CD4-positive, alpha-beta T cell (primary cell): ENCODE measurements at places on chromosomes 16 and 17. TPM values are rescaled to one million over a fixed set of nuclear protein-coding genes. Genes with fewer than 3 reads are reported as not detected.

GRCh38 chr16:5040451-5040850 is 6.7 kb upstream of the NAGPA start:
- H3K36me3 ChIP-seq: no peaks in the 10 kb centered on the region
- no peaks in the 10 kb centered on the region for H3K27me3 ChIP-seq
- H3K27ac ChIP-seq: no peak overlapping the region
- no peaks in the 10 kb centered on the region for H3K4me1 ChIP-seq

- no peaks in the 10 kb centered on the region for H3K27me3 ChIP-seq
- no peak overlapping the region for H3K27ac ChIP-seq
Measured at GRCh38 chr17:48869821-48870318, 22.7 kb upstream of the ATP5MC1 start.

DNA sequence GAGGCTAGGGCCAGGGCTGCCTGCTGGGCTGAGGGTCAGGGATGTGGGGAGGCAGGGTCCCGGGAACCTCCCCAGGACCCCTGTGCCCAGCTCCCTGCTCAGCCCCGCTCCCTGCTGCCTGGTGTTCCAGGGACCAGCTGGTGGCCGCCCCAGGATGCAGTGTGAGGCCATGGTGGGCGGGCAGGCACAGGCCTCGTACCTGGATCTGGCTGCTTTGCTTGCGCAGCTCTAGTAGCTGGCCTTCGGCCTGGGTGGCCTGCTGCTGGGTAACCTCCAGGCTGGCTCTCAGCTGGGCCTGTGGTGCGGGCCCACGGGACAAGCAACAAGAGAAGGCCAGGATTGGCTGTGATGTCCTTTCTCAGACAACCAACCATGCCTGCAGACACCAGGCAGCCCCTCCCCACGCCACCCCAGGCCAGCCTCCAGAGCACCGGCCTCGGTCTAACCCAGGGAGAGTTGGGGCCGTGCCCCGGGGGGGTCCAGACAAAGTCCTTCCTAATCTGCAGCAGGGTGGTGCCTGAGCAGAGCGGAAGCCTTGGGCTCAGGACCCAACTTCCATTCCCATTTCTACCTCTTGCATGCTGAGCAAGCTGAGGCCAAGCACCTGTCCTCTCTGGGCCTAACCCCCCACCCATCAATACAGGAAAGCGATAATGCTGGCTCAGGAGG is 4.1 kb downstream of the TRIM65 start:
- H3K4me3 ChIP-seq: no peak overlapping the region
- peaks cover 24% of the 10 kb centered on the region for H3K36me3 ChIP-seq
- H3K4me1 ChIP-seq: peaks cover 33% of the 10 kb centered on the region
- no peak overlapping the region for H3K27ac ChIP-seq
- no peaks in the 10 kb centered on the region for H3K27me3 ChIP-seq

GRCh38 chr16:19488213-19488640 is 33.7 kb downstream of the GDE1 start:
- no peaks in the 10 kb centered on the region for H3K27me3 ChIP-seq
- no peak overlapping the region for H3K27ac ChIP-seq
- no peak for DNase-seq
- no peaks in the 10 kb centered on the region for H3K36me3 ChIP-seq

DNA sequence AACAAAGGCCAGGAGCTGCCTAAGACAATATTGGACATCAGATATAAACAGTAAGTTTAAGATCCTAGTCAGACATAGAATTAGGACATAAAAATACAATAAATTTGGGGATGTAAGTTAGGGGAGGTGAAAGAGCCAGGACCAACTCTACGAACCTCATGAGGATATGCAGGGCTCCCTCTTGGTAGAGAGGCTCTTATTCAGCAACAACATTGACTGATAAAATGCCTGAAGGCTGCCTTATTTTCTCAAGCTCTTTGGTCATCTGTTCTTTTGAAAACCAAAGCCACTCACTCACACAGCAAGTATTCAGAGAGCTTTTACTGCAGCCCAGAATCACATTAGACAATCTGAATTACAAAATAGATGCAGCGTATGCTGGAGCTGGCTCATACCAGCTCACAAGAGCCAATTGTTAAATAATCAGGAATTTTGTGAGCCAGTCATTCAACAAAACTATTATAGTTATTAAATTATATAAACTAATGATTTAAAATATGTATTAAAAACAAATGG is 108.6 kb upstream of the CLEC3A start:
- H3K27ac ChIP-seq: no peak overlapping the region
- H3K4me3 ChIP-seq: no peak overlapping the region
- H3K36me3 ChIP-seq: no peaks in the 10 kb centered on the region
- H3K4me1 ChIP-seq: no peaks in the 10 kb centered on the region

- H3K4me3 ChIP-seq: no peak overlapping the region
- H3K36me3 ChIP-seq: no peaks in the 10 kb centered on the region
- no peak overlapping the region for H3K27ac ChIP-seq
- DNase-seq: no peak
Measured at GRCh38 chr17:55446581-55447205, 25.1 kb upstream of the MMD start.

DNA sequence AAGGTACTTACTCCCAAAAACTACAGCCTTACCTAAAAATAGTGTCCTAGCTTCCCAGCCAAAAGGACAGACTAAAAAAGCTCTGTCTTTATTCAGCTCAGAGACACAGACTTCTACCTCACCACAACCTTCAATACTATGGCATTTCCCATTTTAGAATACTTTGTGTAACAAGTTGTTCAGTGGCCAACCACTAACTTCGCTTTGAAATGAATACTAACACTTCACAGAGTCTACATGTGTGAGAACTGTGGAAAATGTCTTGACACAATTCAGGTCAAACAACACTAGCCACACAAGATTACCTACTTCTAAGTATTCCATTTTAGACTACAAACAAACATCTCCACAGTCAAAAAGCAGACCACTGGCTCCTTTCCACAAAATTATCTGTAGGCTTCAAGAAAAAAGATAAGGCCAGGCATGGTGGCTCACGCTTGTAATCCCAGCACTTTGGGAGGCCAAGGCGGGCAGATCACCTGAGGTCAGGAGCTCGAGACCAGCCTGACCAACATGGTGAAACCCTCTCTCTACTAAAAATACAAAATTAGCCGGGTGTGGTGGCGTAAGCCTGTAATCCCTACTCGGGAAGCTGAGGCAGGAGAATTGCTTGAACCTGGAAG is 3.2 kb downstream of the HELZ start:
- no peaks in the 10 kb centered on the region for H3K27me3 ChIP-seq
- peaks cover 41% of the 10 kb centered on the region for H3K36me3 ChIP-seq
- no peak overlapping the region for H3K27ac ChIP-seq
- H3K4me3 ChIP-seq: no peak overlapping the region
- no peak for DNase-seq

- no peak for DNase-seq
- H3K27ac ChIP-seq: no peak overlapping the region
- H3K27me3 ChIP-seq: peaks cover 39% of the 10 kb centered on the region
Measured at GRCh38 chr16:77171745-77172635, 19.0 kb upstream of the MON1B start.

DNA sequence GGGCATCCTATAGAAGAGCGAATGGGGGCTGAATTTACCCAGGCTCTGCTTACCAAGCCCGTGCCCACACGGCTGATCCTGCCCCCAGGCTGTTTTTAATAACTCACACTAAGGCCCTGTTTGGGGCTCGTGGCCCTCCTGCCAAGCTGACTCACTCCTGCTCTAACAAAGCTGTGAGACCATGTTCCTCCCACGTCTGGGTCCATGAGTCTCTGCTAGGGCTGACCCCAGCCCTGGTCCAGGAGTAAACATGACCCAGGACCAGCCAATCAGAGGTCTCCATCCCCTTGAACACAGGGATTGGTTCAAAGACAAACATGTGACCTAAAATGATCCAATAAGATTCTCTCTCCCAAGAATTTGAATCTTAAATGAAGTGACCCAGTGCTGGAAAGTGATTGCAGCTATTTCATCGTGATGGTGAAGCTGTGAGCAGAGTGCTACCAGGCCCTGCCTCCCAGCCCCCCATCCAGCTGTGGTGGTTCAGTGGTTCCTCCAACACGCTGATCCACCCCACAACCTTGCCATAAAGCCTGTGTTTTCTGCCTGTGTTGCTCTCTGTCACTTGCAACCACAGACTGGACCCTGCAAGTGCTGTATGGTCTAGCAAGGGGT is 57.2 kb downstream of the C16orf82 start:
- no peaks in the 10 kb centered on the region for H3K36me3 ChIP-seq
- no peaks in the 10 kb centered on the region for H3K4me1 ChIP-seq
- no peak overlapping the region for H3K4me3 ChIP-seq
- DNase-seq: no peak
- no peak overlapping the region for H3K27ac ChIP-seq

GRCh38 chr17:8753976-8754440 is 4.3 kb downstream of the SPDYE4 start:
- no peak for DNase-seq
- no peak overlapping the region for H3K27ac ChIP-seq
- H3K4me3 ChIP-seq: no peak overlapping the region
- peaks cover 4% of the 10 kb centered on the region for H3K27me3 ChIP-seq

DNA sequence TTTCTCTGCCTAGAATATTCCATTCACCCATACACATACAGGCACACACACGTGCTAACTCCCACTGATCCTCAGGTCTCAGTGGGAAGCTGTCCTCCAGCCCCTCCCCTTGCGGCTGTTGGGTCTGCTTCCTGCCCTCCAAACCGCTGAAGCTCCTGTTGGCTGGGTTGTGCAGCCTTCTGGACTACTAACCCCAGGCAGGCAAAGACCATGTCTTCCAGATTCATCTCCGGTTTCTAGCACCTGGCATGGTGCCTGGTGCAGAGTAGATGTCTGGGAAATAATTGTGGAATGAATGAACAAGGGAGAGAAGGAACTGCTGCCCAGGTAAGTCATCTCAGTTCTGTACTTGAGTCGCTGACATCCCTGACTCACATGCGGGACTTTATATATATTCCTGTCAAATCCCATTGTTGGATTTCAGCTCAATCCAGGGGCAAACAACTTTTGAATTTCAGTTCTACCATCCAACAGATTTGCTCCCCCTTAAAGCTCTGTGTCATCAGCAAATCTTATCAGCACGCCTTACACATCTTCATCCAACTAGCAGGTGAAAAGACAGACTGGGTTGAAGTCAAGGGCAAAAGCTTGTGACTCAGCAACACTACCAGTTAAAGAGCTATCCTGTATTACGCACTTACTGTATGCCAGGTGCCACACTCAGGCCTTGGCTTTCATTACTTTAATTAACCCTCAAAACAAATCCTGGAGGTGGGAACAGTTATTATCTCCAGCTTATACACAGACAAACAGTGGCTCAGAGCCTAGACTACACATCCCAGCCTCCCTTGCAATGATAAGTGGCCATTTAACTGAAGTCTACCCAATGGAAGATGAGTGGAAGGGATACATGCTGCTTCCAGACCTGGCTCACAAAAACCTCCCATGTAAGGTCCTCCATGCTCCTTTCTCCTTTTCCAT is 51.1 kb downstream of the SRCIN1 start:
- H3K4me3 ChIP-seq: no peak overlapping the region
- H3K4me1 ChIP-seq: peaks cover 21% of the 10 kb centered on the region
- peaks cover 5% of the 10 kb centered on the region for H3K27me3 ChIP-seq
- no peak for DNase-seq
- H3K36me3 ChIP-seq: no peaks in the 10 kb centered on the region

- DNase-seq: no peak
- H3K4me1 ChIP-seq: peaks cover 4% of the 10 kb centered on the region
- H3K36me3 ChIP-seq: no peaks in the 10 kb centered on the region
- H3K27me3 ChIP-seq: peaks cover 45% of the 10 kb centered on the region
- no peak overlapping the region for H3K4me3 ChIP-seq
Measured at GRCh38 chr16:73068541-73069401, 20.8 kb upstream of the ZFHX3 start.

DNA sequence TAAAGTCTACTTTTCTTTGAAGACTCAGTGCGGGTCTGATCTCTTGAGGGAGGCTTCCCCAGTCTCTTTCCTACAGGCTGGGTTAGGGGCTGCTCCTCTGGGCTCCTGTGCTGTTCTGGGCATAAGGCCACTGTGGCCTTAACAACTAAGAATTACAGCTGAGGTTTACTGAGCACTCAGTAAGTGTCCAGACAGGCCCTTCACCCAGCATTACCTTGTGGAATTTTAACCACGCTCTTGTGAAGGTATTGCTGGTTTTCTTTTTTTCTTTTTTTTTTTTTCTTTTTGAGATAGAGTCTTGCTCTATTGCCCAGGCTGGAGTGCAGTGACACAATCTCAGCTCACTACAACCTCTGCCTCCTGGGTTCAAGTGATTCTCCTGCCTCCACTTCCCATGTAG is 3.6 kb upstream of the CA4 start:
- no peak overlapping the region for H3K27ac ChIP-seq
- no peak overlapping the region for H3K4me3 ChIP-seq

- H3K36me3 ChIP-seq: no peaks in the 10 kb centered on the region
- H3K27me3 ChIP-seq: no peaks in the 10 kb centered on the region
- no peaks in the 10 kb centered on the region for H3K4me1 ChIP-seq
- DNase-seq: no peak
- no peak overlapping the region for H3K27ac ChIP-seq
- no peak overlapping the region for H3K4me3 ChIP-seq
Measured at GRCh38 chr16:62732092-62732491, 695.9 kb upstream of the CDH8 start.

GRCh38 chr17:31623990-31624389 is 232.5 kb downstream of the RAB11FIP4 start:
- H3K27ac ChIP-seq: no peak overlapping the region
- no peak for DNase-seq
- H3K27me3 ChIP-seq: peaks cover 4% of the 10 kb centered on the region
- H3K4me1 ChIP-seq: no peaks in the 10 kb centered on the region
- H3K4me3 ChIP-seq: no peak overlapping the region

DNA sequence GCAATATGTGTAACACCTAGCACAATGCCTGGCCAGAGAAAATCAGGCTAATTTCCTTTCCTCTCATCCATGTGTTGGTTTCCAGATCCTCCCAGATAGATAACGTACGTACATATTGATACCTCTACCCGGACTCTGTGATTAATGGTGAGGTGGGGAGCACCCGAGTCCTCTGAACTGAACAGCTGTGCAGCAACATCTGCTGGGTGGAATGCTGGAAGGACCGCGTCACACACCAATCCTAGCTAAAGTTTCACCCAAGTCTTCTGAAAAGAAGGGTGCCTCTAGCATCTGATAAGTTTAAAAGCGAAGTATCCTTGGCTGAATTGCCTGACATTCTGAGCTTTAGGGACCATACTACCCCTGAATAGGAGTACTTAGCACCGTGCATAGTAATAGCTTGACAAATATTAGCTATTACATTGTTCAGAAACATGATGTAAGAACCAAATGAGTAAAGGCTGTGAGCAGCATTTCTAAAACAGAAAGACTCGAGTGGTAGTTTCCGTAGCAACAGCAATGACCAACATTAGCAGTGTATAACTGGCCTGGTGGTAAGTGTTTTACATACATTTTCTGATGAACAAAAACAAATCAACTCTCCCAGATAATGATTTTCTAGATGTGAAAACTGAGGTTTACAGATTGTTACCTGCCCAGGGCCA is 91.4 kb downstream of the SYCE1L start:
- no peaks in the 10 kb centered on the region for H3K4me1 ChIP-seq
- no peak overlapping the region for H3K27ac ChIP-seq
- no peaks in the 10 kb centered on the region for H3K36me3 ChIP-seq
- no peak for DNase-seq

Gene PLD2
- total RNA-seq: 10.2 TPM

Gene HSD11B2
- not detected for total RNA-seq

Gene KRT24
- total RNA-seq: not detected

Gene FA2H
- total RNA-seq: not detected

Gene SLC16A6
- 9.5 TPM for total RNA-seq

Gene ENGASE
- total RNA-seq: 49.8 TPM

Gene OR1A1
- total RNA-seq: not detected

Gene KRT34
- not detected for total RNA-seq

Gene CES3
- 1.1 TPM for total RNA-seq

Gene CCL16
- total RNA-seq: not detected
